ENCODE measurements at places on chromosomes 16 and 17.

DNA sequence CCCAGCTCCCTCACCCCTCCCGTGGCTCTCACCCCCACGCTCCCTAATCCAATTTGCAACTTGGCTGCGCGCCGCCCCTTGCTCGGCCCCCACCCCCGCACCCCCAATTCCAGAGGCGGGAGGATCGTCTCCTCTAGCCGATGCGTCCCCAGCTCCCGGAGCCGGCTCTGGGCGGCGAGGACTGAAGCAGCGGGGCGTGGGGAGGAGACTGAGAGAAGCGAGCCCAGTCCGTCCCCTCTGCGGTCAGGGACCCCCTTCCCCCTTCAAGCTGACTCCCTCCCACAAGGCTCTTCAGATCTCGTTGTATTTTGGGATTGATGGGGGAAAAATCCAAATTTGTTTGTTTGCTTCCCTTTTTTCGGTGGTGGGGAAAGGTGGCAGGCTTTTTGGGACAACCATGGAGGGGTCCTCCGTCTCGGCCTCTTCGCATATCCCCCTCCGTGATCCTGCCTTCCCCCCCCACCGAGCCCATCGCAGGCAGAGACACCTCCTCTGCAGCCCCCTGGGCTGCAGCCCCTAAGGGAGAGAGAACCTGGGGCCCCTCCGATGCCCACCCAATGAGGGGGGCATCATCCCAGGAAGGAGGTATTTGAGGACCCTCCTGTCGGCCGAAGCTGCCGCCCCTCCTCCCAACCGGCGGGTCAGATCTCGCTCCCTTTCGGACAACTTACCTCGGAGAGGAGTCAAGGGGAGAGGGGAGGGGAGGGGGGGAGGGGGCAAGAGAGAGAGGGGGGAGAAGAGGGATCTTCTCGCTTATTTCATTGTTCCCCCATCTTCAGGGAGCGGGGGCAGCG is 466 bp downstream of the NEUROD2 start:
- no peak for DNase-seq

GRCh38 chr17:21389394-21389793 is 13.2 kb downstream of the KCNJ12 start:
- DNase-seq: no peak

GRCh38 chr16:12296406-12296805 is 319.9 kb downstream of the SNX29 start:
- no peak for DNase-seq

DNA sequence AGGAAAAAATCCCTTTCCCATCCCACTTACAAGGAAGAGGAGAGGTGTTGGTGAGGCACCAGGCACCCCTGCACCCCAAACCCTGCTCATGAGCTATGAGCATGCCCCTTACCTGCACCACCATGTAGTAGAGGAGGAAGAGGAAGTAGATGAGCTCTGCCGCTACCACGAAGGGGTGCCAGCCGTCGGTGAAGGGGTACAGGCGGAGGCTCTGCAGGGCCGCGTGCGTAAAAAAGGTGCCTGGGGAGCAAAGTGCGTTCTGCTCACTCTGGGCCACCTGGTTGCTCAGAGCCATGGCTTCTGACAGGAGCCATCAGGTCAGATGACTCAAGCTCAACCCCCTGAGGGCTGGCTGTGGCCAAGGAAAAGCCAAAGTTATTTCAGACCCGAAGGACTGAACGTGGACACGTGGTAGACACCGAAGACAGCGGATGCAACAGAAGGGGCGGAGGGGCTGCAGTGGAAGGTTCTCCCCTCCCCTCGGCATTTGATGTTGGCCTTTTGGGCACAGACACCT is 25.3 kb upstream of the GCSH start:
- DNase-seq: no peak
